Psoas muscle (tissue), 8 donors: ENCODE measurements at places on chromosomes 16 and 17. TPM values are rescaled to one million over a fixed set of nuclear protein-coding genes. Genes with fewer than 3 reads are reported as not detected.

GRCh38 chr16:70598937-70599503, 47.3 kb upstream of the IL34 start:
- no peak for DNase-seq

DNA sequence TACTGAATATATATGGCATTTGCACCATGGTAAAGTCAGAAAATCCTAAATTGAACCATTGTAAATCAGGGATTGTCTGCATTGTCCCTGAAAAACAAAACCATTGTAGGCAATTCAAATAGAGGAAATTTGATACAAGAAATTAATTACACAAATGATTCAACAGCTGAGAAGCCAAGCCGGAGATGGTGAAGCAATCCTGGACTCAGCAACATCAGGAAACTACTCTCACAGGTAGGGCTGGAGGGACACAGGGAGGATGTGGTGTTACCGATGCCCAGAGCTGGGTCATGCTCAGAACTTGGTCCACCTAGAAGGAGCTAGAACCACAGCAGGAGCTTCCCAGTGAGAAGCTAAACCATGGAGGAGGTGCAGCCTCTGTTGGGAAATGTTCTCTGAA, 18.5 kb upstream of the SCNN1B start:
- DNase-seq = no peak

GRCh38 chr17:6279659-6280058, 155.3 kb downstream of the AIPL1 start:
- DNase-seq = no peak

DNA sequence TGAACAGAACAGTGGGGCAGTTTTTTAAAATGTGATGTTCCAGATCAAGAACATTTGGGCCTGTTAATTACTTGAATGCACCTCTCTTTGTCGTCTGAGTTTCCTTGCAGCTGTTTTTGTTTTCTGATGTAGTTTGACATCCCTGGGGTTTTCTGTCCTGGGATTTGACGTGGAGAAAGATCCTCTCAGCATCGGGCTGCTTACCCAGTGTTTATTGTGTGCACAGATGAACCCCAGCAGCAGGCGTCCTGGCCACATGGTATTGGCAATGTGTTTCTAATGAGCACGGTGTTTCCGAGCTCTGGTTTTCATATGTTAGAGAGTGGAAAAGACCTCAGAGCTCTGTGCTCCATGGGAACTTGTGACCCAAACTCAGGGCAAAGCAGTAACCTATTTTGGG, 191.1 kb upstream of the IRX3 start:
- DNase-seq = no peak

ITPRIPL2 gene
- total RNA-seq = 17.2 TPM

DNA sequence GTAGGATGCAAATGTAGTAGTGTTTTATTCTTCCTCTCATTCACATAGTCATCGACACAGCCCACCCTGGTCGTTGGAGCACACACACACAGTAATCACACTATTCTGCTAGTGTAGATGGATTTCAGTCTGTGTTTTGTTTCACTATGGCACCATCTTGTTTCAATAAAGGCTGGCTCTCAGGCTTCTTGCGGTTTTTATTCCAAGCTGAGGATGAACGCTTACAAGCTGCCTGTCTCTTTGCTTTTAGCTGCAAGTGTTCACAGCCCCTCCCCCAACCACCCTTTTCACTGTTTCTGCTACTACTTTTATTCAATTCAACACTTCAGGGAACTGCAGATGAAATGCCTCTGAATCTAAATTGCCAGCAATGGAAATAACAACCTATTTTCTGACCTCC, 140.9 kb upstream of the PMFBP1 start:
- DNase-seq = no peak

DNA sequence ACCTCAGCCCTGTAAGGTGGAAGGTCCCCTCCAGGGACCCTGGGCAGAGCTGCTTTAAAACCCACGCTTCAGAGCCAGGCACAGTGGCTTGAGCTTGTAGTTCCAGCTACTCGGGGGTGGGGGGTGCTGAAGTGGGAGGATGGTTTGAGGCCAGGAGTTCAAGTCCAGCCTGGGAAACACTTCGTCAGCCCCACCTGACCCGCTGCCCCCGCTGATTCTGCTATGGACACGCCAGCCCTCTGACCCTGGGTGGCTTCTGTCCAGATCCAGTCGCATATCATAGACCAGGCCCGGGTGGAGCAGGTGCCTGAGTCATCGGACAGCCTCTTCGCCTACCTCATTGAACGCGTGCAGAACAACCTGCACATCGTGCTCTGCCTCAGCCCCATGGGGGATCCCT, 35.2 kb upstream of the KDM6B start:
- DNase-seq = no peak

- no peak for DNase-seq
Observed at GRCh38 chr17:46171939-46172338, 21.3 kb downstream of the KANSL1 start.

GRCh38 chr17:81313776-81314397, 18.8 kb upstream of the SLC38A10 start:
- DNase-seq = no peak

NOMO2 gene
- 92.9 TPM for total RNA-seq

GRCh38 chr16:15837761-15838160, 19.1 kb downstream of the MYH11 start:
- DNase-seq = no peak

- DNase-seq = no peak
Observed at GRCh38 chr16:84574191-84574590, 43.7 kb downstream of the COTL1 start.

DNA sequence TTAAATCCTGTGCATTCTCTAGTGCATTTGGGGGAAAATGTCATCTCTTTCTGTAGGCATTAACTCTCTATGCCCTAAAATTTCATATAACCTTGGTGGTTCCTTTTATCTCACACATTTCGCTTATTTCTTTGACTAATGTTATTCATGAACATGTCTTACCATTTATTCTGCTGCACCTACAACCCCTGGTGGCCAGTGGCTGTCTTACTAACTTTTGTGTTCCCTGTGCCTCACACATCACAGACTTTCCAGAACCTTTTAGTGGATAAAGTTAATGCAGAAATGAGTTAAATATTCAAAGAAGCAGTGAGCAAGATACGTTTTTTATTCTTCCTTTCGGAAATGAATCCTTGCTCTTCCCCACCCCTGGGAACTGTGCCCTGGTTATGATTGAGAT, 111.9 kb downstream of the CDH13 start:
- no peak for DNase-seq

DNA sequence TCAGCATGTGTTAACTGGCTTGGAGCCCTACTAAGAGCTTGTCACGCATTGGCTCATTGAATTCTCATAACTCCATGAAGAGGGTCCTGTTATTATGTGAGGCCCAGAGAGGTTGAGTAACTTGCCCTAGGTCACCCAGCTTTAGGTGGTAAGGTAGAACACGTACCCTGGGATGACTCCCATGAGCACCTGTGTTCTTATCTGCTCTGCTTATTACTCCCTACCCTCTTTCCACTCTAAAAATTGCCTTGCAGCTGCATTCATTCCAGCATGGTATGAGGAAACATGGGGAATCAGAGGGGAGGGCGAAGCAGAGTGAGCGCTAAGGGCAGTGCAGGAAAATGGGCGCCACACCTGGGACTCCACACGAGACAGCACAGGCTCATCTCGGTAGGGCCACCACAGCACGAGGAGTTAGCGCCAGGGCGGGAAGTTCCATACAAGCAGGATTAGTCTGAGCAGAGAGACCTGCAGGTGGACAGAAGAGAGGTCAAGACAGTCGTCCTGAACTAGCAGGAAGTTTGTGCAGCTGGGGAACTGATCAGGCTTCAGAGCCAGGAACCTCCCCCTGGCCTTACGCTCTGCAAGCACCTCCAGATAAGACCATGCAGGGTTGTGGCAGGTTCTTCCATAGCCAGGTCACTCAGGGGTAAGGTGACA, 10.1 kb downstream of the COPZ2 start:
- no peak for DNase-seq

CTNS gene
- total RNA-seq = 10.1 TPM

KRT25 gene
- total RNA-seq = not detected

DNA sequence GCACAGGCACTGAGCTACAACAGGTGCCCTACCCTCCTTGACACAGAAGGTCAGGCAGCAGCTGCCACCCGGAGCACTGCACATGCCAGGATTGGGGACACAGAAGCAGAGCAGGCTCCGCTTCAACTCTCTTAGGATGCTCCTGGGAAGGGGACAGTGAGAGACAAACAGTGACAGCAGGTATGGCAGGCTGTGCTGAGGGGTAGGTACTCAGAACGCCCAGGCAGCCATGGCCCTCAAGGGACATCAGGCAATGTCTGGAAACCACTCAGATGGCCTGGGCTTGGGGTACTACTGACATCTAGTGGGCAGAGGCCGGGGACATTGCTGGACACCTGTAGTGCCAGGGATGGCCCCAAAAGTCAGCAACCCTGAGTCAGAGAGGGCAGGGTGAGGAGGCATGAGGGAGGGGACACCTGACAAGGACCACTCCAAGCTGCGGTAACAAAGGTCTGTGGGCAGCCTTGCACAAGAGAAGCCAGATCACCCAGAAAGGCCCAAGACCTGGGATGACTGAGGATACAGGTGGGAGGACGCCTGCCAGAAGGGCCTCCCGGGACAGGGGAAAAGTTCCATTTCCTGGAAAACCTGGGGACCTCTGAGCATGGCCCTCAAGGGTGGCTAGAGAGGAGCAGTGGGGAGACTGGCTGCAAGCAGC, 21.2 kb downstream of the PEMT start:
- DNase-seq = peak; percentile 80

DNA sequence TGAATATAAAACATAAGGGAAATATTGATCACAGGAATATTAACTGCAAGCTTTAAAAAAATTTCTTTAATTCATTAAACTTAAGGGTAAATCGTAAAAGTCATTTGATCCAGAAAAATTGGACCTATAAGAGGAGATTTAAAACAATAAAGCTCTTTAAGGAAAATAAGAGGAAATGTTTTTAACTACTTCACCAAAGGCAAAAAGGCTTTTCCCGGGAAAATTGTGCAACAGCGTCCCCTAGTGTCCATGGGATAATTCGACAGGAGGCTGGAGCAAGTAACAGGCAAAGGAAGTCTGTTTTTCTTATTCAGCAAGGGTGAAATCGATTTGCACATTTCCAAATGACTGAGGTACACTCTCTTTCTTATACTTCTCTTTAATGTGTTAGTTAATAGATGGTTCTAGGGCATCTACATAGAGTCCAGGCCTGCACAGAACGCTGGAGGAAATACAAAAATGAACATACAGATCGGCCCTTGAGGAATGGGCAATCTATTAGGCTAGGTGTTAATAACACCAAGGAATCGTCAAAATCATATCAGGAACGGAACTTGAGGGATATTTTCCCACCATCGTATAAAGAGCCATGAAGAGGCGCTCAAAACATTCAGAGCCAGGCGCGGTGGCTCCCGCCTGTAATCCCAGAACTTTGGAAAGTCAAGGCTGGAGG, 61.4 kb downstream of the ZNF18 start:
- DNase-seq = no peak

DNA sequence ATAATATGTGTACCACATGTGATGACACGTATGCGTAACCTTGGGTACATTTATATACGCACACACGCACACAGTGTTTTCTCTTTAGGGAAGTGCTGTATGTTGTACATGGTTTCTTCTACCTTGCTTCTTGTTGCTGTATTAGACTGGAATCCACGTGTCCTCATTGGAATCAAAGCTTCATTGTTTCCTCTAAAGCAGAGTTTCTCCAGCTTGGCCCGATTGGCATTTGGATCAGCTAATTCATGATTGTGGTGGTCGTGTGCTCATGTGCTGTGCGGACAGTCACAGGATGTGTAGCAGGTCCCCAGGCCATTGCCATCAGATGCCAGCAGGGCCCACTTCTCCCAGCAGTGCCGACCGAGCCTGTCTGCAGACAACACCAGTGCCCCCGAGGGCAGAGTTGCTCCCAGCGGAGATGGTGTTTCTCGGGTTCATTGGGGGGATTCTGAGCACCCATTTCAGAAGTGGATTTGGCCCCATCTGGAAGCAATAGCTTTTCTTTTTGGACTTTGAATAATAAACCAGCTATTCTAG, 148.4 kb downstream of the RPTOR start:
- no peak for DNase-seq

GRCh38 chr16:67260426-67261063, 11.8 kb downstream of the SLC9A5 start:
- peak; percentile 53 for DNase-seq

- no peak for DNase-seq
Observed at GRCh38 chr16:11007714-11008280, 63.4 kb downstream of the CLEC16A start.

GRCh38 chr16:57634171-57634570, 5.7 kb downstream of the ADGRG1 start:
- DNase-seq = no peak

GUCY2D gene
- total RNA-seq = not detected

TVP23B gene
- 21.1 TPM for total RNA-seq
